Stimulated activated CD8-positive, alpha-beta memory T cell treated with anti-CD3 and anti-CD28 coated beads, Interleukin-7, amount 100 ng/mL, for 1 hour (primary cell): ENCODE measurements at places on chromosomes 6 and 20.

GRCh38 chr20:38215194-38216182, 45.0 kb downstream of the KIAA1755 start:
- no peak for DNase-seq

DNA sequence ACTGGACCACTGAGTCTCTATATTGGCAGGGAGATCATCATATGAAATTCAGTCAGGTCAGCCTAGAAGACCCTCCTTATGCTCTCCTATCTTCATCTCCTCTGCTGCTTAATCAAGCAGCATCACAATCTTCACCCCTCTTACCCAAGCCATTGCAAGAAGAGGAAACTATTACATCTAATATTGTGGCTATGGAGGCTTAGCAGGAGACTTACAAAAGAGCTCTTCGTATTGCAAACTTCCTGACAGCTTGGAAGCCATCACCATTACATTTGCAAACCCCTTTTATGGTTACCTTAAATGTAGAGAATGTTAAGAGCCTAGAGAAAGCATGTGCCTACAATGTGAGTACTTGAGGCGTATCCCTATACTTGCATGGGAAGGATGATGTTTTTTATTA, 87.2 kb upstream of the STXBP5 start:
- DNase-seq: no peak

GRCh38 chr6:123017104-123017682, 21.2 kb downstream of the CLVS2 start:
- no peak for DNase-seq

DNA sequence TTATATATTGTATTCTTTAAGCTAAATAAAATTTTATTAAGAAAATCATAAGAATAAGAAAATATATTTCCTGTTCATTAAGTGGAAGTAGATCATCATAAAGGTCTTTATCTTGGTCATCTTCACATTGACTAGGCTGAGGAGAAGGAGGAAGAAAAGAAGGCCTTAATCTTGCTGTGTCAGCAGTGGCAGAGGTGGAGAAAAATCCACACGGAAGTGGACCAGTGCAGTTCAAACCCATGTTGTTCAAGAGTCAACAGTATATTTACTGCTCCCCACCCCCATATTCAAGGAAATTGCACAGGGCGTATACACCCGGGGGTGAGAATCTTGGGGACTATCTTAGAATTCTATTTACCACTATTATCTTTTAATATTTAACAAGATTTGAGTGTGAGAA, 178.6 kb upstream of the SCGN start:
- no peak for DNase-seq

- no peak for DNase-seq
These were observed 284.0 kb upstream of the RUNX2 start for GRCh38 chr6:45044086-45044485.

DNA sequence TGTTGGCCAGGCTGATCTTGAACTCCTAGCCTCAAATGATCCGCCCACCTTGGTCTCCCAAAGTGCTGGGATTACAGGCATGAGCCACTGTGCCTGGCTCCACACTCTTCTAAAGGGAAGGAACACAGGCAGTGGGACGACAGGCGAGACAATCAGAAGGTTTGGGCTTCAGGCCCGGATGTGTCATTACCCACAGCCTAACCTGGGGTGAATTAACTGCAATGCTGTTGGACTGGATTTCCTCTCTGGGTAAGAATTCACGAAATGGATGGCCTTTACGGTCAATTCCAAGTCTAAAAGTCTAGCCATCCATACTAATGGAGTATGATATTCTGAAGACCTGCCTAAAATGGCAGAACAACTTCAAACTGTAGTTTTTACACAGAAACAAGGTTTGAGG, 83.7 kb upstream of the CCDC28A start:
- no peak for DNase-seq

DNA sequence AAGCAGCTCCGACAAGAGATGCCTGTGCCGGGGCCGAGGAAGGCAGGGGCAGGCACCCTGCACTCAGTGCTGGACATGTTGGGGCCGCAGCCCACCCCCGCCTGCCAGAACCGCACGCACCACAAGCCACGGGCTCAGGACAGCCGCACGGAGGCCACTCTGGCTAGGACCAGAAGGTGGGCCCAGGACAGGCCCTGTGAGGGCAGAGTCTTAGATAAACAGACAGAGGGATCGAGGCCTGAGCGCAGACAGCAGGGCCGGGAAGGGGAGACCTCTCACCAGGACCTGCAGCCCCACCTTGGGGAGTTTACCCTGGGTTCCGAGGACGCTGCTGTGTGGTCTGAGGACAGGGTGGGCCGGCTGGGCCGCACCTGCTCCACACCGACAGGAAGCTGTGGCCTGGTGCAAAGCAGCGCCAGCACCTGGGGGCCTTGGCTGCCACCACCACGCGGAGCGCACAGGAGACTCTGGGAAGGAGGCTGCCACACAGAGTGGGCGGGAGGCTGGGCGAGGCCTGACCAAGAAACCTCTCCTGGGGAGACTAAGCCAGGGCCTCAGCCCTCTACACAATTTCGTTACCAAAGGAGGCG, 32.0 kb downstream of the KCNQ2 start:
- DNase-seq: no peak

DNA sequence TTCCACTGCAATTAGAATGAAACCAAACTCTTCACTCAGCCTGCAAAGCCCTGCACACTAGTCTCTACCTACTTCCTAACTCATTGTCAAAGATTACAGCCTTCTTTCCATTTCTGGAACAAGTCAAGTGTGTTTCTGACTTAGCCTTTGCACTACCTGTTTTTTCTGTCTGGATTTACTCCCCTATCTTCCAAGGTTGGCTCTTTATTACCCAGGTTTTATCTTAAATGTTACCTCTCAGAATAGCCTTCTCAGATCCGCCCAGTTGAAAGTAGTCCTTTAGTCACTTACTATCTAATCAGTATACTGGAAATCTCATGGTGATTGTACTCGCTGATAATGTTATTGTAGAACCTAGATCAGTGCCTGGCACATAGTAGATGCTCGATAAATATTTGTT, 42.7 kb downstream of the TBPL1 start:
- DNase-seq: no peak

DNA sequence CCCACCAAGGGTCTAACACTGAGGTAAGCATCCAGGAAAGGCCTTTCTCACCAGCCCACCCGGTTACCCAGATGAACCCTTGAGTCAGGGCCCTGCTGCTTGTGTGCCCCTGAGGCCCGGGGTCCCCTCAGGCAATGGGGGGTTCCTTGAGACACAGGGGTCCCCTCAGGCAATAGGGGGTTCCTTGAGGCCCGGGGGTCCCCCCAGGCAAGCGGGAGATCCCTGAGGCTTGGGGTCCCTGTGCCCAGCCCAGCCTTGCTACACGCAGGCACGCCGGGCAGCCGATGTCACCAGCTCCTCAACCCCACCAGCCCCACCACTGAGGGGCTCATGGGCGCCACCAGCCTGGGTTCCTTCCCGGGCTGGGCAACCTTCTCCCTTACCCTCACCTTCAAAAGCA, 247.2 kb downstream of the TTLL2 start:
- no peak for DNase-seq

DNA sequence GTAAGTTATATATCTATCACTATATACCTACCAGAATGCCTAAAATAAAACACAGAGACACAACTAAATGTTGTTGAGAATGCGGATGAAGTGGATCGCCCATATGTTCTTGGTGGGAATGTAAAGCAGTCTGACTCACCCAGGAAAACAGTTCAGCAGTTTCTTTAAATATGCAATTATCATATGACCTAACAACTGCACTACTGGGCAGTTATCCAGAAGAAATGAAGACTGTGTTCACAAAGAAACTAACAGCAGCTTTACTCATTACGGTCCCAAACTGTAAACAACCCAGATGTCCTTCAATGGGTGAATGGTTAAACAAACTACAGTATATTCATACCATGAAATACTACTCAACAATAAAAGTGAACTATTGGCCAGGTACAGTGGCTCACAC, 14.3 kb upstream of the ZC3H12D start:
- DNase-seq: no peak

- no peak for DNase-seq
These were observed 35.6 kb downstream of the CNKSR3 start for GRCh38 chr6:154474648-154475428.

DNA sequence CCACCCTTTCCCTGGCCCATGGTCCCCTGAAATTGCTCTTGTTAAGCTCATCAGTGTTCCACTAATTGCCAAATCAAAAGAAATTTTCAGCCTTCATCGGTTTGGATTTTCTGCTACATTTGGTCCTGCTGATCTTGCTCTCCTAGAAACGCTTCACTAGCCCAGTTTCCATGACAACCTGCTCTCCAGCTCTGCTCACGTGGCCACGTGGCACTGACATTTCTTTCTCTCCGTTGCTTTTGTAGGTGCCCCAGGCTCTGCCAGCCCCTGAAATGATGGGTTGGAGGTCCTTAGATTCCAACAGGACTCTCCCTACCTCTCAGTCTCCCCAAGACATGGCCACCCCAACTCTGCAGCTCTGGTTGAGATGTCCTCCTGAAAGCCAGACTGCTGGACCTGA, 45.8 kb upstream of the NNAT start:
- no peak for DNase-seq

- no peak for DNase-seq
These were observed 56.8 kb downstream of the SMAP1 start for GRCh38 chr6:70724524-70724923.

DNA sequence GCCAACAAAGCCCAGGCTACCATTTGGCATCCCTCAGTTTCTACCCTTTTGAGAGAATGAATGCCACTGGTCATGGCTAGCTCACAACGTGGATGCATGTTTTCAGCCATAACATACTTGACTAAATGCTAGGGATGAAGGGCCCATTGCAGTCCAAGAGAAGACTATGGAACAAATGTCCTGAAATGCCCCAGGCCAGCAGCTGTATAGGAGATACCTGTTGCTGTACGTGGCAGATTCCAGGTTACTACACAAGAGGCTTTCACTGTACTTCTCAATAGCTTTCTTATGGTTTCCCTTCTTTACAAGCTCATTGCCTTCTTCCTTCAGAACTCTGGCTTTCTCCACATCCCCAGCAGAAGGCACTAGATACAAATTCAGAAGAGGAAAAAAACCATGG, 11.7 kb downstream of the TOMM34 start:
- DNase-seq: no peak

- DNase-seq: no peak
These were observed 76.2 kb downstream of the SMOC2 start for GRCh38 chr6:168516944-168517741.

DNA sequence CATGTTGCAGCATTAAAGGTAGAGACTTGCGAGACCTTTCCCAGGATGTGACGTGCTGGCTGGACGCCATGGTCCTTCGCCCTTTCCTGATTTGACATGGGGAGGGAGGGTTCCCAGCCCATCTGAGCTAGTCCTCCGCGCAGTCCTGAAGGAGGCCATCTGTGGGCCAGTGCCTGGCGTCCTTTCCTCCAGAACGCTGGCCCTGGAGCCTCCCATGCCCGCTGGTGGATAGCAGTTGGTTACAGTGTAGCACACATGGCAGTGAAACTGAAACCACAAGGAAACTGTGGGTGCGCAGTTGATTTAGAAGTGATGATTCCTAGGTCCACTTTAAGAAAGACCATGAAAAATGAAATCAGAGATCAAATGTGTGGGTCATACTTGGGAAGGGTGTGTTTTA, 193.7 kb downstream of the CDH4 start:
- DNase-seq: no peak

DNA sequence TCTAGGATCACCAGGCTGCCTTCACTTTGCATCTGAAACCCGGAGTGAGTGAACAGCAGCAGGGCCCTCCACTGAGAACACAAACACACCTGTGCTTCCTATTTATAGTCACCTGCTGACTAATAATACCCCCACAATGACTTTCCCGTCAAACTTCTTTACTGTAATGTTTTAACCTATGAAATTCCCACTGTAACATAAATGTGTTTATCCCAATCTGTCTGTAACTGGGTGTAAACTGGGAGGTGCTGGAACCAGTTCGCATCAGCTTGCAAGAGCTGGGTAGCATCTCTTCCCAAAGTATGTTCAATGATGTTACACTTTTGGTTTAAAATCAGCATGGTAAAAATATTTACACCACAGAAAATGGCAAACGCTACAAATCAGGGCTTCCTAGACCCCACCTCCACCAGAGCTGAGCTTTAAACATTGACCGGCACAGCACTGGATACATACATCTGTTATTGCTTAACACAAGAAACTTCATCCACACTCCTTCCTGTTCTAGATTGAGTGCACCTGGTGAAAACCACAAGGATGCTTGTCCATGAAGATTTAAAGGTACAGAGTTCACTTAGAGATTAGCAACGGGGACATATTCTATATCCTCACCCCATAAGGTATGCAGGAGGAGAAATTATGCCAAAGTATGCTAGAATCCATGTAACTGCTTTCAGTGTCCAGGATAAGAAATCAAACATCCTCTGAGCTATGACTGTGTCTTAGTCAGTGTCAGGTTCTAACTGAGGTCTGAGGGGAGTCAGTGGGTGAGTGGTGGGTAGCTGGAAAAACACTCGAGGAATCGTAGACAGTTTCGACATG, 79.0 kb downstream of the ALDH8A1 start:
- DNase-seq: no peak
